ENCODE measurements at places on chromosomes 13 and 19.

DNA sequence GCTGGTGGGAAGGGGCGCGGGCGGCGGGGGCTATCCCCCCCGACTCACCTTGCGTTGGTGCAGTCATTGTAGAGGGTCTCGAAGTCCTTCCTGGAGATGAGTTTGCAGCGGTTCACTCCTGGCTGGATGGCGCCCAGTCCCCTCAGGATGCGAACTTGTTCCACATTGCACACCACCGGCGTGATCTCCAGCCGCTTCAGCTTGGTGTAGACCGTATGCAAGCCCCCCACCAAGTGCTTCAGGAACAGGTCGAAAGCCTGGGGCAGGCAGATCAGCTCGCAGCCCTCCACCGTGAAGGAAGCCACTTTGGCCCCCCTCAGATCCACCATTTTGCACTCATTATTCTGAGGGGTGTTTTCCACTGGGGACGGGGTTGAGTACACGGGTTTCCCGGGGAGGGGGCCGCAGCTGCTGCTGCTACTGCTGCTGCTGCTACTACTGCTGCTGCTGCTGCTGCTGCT is 1.1 kb downstream of the DACH1 start:
- DNase-seq, result no peak

- DNase-seq, result no peak
These were observed 5.5 kb upstream of the IFI30 start for GRCh38 chr19:18167975-18168645.

GRCh38 chr13:57991041-57991440 is 359.5 kb downstream of the PCDH17 start:
- no peak for DNase-seq

GRCh38 chr19:23776507-23777205 is 18.0 kb upstream of the ZNF681 start:
- DNase-seq, result no peak

DNA sequence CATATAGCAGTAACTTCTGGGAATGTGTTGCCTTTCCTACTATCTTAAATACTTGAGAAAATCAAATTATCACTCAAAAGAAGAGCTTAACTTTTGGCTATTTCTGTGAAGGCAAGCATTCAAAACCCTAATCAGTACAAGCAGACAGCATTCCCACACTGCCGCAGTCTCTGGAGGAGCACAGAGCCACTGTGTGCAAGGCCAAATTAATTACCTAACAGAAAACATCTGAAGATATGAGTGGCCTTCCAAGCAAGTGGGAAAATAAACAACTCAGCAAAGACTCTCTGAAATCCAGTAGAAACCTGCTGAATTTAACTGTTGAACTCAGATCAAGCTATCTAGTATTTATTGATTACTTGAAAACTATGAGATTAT is 68.2 kb downstream of the COL4A1 start:
- peak; percentile 75 for DNase-seq

GRCh38 chr19:5023128-5023571 is 54.2 kb downstream of the KDM4B start:
- DNase-seq, result no peak

GRCh38 chr13:68588623-68589022 is 1358.5 kb upstream of the PCDH9 start:
- no peak for DNase-seq

DNA sequence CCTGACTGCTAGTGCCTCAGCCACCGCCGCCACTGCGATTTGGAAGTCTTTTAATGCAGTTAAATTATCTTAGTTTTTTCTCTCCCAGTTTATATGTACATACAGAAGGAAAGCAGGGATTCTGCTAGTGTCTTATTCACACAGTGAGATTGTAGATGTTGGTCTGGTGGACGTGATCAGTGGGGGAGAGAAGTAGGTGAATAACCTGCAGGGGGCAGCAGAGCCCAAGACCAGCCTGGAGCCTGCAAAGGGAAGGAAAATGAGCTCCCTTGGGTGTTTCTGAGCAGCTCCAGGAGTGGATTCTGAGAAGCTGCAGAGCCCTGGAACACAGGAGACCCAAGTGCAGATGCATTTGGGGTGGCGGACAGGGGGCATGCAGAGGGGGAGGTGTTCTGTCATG is 26.3 kb downstream of the ZNF844 start:
- DNase-seq, result peak; percentile 59

DNA sequence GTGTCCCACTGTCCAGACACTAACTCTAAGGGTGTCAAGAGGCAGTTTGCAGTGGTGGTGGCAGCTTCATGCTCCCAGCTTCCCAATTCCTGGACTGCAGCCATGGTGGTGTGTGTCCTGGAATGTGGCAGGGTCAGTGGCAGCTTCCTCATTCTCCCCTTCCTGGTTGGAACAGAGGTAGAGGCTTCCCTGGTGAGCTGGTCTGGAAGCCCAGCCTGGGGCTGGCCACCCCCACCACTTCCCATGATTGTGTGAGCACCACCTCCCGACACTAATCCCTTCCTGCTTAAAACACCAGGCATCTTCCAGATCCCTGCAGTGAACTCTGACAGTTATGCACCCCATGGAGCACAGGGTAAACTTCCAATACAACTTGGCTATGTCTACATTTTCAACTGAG is 134.9 kb downstream of the RAP2A start:
- DNase-seq, result no peak
